ENCODE measurements at places on chromosomes 4 and X. TPM values are rescaled to one million over a fixed set of nuclear protein-coding genes. Genes with fewer than 3 reads are reported as not detected.

- no peak for DNase-seq
These were observed 685 bp upstream of the NDNF start for GRCh38 chr4:121073004-121073435.

DNA sequence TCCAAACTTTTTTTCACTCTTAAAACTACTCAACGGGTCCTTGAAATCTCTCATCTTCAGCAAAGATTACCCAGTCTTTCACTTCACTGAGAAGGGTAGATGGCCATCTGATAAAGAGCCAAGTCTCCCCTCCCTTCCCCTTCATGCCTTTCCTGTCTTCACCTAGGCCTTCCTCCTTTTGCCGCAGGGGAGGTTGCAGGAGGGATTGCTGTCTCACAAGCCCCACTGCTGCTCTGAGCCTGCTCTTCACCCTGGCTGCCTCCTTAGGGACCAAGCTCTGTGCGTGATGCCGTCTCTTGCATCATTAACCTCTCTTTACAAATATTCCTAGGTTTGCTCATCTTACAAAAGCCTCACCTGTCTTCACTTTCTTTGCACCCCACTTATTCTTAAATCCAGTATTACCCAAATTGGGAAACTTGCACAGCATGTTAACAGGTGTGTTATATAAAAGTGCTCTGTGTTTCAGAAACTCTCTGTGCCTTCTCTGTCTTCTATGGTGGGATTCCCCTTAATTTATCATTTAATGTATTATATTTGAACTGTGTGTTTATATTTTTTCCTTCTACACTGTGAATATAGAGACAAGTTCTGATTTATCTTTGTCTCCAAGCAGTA is 3.8 kb downstream of the ZFX start:
- no peak for DNase-seq

- no peak for DNase-seq
These were observed 44.9 kb downstream of the SH3RF1 start for GRCh38 chr4:169225812-169226211.

DNA sequence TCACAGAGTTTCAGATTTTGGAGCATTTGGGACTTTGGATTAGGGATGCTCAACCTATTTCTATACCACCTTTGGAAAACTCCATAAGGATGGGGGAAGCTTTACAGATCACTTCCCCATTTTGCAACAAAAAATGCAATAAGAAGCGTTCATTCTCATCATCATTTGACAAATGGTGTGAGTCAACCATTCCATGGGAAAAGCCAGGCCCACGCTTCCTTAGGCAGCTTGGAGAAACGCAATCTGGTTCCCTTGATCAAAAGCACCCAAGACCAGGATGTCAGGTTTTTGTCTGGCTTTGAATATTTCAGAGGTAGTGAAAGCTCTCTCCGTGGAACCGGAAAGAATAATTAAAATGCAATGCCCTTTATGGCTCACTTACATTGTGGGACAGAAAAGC is 79.3 kb upstream of the C4orf50 start:
- no peak for DNase-seq

DNA sequence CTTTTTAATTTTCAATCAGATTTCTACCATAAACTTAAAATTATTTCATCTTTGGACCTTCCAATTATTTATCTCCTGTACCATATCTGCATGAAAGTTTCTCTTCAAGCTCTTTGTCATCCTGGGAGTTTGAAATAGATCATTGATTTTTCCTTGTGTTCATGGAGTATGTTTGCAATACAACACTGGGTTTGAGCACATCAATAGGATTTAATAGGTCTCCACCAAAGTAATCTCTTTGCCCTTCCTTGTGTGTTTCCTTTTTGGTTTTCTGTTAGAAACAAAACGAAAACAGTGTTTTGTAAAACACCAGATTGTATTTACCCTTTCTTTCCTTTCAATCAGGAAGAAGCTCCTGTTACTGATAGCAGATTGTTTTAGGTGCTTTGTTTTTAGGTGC is 11.9 kb downstream of the FMR1 start:
- DNase-seq = no peak

DNA sequence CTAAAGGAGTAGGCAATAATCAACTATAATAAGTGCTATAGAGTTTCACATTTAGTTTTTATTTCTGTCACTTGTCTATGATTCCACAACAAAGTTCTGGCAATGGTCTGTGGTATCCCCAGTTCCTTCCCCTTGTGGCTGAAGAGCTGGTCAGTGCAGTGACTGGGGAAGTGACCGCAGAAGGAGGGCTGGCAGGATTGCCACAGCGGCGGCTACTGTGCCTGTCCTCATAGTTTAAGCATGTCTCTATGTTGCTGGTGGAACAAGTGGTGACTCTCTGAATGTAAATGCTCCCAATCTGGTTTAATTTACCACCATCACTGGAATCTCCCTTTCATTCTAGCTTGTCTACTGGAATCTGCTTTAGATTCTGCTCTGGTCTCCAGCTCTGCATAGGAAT is 170.6 kb upstream of the GK2 start:
- DNase-seq = no peak

DNA sequence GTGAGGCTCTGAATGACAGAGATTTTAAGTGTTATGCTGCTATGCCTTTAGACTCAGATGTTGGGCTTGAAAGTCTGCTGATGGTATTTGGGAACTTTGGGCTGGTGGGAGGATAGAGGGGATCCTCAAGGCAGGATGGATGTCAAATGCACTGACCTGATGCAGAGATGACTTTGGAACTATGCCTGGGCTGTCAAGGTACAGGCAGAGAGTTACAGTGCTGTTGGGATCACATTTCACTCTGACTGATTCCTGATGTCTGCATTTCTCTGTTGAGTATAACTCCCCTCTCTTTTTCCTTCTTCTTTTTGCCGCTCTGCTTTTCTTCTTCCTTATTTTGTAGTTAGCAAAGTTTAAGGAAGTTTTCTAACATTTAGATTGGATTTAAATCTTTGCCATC is 271.8 kb upstream of the ARX start:
- DNase-seq = no peak

- DNase-seq = no peak
These were observed 78.2 kb downstream of the GLRA2 start for GRCh38 chrX:14607446-14607985.

The GAGE12E gene
- total RNA-seq = not detected

- DNase-seq = no peak
These were observed 326.6 kb upstream of the F9 start for GRCh38 chrX:139203651-139204570.

The UGT2A3 gene
- total RNA-seq = not detected

The STAP1 gene
- not detected for total RNA-seq

The CNGA1 gene
- total RNA-seq = 11.0 TPM

- DNase-seq = no peak
These were observed 179.5 kb upstream of the TBL1X start for GRCh38 chrX:9285342-9285771.

The TRPC3 gene
- 0.30 TPM for total RNA-seq

- no peak for DNase-seq
These were observed 71.9 kb downstream of the PDLIM5 start for GRCh38 chr4:94523617-94524016.

- no peak for DNase-seq
These were observed 9.5 kb downstream of the MAB21L2 start for GRCh38 chr4:150591406-150591805.

The PAGE3 gene
- not detected for total RNA-seq

The ZDHHC15 gene
- 1.9 TPM for total RNA-seq

GRCh38 chr4:3269105-3269927 is 20.4 kb downstream of the MSANTD1 start:
- DNase-seq = peak; percentile 79

DNA sequence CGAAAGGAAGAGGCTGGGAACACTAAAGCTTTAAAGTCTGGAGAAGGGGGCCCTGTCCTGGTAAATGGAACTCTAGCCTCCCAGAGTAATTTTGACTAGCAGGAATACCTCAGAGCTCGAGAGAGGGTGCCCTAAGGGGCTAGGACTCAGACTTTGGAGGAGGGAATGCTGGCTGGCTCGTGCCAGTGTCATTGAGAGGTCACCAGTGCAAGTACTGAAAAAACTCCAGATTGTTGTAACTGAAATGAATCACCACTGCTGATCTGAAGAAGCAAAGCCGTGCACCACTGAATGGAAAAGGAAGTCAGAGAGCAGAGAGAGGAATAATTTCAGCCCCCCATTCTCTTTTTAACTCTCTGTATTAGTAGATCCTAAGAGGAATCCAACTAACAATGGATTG is 690.2 kb downstream of the FAT4 start:
- DNase-seq = no peak

DNA sequence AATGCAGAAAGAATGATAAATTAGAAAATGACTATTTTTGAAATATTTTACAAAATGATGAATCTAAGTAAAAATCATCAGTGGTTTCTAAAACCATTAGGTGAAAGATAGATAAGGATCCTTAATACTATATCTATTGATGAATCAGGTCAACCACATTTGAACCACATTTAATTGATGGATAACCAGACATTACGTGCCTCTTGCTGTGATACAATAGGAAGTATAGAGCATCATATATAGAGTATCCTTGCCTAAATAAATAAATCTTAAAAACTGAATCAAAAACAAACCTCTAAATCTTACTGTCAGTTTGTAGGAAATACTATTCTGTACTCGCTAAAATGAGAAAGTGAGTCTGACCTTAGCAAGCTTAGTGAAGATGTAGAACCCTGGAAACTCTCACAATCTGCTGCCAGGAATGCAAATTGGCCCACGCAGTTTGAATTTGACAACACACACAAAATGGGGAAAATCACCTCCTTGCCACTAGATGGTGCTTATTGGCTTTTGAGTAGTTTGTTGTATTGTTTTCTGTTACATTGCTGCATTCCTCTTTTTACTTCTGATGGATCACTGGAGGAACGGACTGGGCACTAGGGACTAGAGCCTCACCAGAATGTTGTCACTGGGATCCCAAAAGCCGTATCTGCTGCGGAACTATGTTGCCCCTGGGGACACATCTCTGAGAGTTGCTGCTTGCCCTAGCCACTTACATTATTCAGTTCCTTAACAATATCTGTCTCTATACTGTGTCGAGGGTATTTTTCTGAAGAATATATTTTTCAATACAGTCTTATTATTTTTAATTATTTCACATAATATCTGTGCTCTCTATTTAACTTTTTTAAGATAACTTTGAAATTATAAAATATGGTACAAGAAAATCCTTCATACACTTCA is 25.4 kb upstream of the SLAIN2 start:
- DNase-seq = peak; percentile 39

DNA sequence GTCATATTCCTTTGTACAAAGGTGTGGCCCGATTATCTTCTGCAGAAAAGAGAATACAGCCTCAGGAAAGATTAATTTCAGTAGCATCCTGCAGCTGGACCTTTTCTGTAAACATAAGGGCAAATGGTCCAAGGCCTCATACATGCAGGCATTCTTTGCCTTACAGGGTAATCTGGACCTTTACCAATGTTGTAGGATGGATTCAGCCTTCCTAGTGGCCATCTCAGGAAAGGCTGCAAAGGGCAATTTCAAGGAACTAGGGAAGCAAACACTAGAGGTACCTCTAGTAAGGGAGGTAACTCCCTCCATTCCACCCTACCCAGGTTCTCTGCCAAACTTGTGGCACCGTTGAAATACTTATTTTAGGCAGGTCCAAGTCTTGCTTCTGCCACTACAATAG is 43.0 kb downstream of the UGT2B28 start:
- no peak for DNase-seq

GRCh38 chr4:10958226-10958856 is 273.8 kb upstream of the CLNK start:
- no peak for DNase-seq

GRCh38 chr4:173211838-173212237 is 43.2 kb downstream of the GALNT7 start:
- no peak for DNase-seq

DNA sequence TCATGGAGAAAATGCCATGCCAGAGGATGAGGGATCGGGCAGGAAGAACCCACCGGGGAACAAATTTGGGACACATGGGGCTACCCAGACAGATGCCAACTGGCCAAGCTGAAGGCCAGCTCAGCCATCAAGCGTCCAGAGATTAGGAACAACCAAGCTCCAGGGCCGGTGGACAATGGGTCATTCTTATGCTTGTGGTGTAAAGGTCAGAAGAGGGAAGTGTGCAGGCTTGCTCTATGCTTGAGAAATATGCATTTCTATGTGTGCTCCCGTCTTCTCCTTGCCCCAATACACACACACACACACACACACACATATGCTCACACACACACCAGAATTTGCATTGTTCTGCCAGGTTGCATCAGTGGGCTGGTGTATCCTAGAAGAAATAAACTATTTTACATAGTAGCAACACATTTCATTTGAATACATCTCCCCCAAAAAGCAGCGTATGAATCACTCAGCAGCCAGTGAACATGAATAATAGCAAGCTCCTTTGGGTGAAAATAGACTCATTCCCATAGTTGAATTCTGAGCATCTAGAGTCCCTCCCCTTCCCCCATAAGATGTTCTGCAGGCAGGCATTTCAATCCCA is 201.9 kb upstream of the PPARGC1A start:
- DNase-seq = no peak

DNA sequence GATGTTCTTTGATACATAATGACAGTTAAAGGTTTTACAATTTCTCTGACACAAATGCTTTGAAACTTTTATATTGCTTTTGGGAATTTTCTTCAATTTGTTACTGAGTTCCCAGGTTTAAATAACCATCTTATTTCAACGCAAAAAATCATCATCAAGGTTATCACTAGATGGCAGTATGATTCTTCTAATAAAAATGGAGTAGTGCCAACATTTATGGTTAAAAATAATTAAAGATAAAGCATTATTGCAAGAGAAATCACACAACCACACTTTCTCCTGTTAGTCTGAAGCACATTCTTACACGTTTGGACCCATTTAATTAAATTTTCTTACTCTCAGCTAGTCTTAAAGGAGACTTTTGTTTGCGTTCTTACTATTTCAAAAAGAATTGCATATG is 611.3 kb upstream of the CPXCR1 start:
- no peak for DNase-seq

- no peak for DNase-seq
These were observed 7.1 kb upstream of the TLR2 start for GRCh38 chr4:153676984-153677383.

The ASB9 gene
- total RNA-seq = not detected

The TBC1D8B gene
- total RNA-seq = 2.1 TPM

All from lower leg skin (tissue), 4 donors.